ENCODE measurements at places on chromosomes 6 and 20. TPM values are rescaled to one million over a fixed set of nuclear protein-coding genes. Genes with fewer than 3 reads are reported as not detected.

The OOEP gene
- 0.43 TPM for polyA plus RNA-seq

The RUNX2 gene
- polyA plus RNA-seq: 2.6 TPM

The CALHM6 gene
- polyA plus RNA-seq: 7.8 TPM

The UST gene
- polyA plus RNA-seq: 2.9 TPM

The SMPDL3A gene
- 48.7 TPM for polyA plus RNA-seq

The MUC21 gene
- polyA plus RNA-seq: not detected

The NEDD9 gene
- 12.9 TPM for polyA plus RNA-seq
